ENCODE measurements at places on chromosomes 7 and 10.

- no peak for DNase-seq
Observed at GRCh38 chr10:124242365-124242764, 149.0 kb upstream of the CHST15 start.

- DNase-seq: no peak
Observed at GRCh38 chr10:29746080-29746797, 111.5 kb upstream of the SVIL start.

DNA sequence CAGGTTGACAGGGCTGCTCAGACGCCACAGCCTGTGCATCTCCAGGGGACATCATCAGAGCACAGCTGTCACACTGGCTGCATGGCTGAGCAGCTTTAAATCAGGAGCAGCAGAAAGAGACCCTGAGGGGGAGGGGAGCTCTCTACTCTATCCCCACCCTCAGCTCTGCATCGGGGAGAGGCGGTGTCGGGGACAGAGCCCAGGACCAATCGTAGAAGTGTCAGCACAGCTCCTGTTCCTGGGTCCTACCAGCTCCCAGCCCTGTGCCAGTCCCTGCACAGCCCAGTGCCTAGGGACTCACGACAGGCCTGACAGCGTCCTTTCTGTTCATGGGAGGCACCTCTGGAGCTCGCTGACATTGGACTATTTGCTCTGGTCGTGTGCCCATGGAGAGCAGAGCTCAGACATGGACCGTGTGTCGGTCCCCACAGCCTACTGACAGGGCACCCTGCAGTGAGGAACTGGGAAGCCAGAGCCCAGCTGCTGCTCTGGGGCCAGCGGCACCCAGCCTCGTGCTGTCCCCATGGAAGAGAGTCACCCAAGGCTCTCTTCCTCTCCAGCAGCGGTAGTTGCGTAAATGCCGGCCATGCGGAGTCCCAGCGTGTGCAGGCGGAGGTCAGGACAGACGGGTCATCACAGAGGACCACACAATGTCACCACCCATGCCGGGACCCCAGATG lies 20.4 kb upstream of the ANTXRL start:
- DNase-seq: no peak

- no peak for DNase-seq
Observed at GRCh38 chr10:113894581-113894980, 40.1 kb downstream of the NHLRC2 start.

- no peak for DNase-seq
Observed at GRCh38 chr7:4641091-4641666, 40.9 kb upstream of the FOXK1 start.

- no peak for DNase-seq
Observed at GRCh38 chr10:128781637-128782036, 655.4 kb upstream of the MKI67 start.

GRCh38 chr7:55019191-55019690 lies 424 bp downstream of the EGFR start:
- peak; percentile 89 for DNase-seq

DNA sequence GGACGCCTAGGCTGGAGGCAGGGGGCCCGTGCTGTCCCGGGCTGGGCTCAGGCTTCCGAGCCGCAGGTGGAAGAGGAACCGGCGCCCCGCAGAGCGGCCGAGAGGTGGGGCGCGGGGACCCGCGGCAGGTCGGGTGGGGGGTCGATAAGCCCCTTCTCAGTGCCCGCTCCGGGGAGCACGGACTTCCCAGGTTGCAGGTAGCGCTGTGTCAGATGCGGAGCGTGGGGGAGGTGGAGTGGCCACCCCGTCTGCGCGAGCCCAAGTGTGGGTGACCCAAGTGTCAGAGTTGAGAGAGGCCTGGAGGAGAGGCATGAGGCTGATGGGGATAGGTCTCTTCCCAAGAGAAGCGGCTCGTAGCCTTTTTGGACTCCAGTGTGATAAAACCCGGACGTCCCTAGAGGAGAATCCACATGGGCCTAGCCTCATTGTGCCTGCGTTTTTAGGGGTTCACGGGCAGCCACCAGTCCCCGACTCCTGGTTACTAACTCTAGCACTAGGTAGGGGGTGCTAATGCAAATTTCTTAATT lies 580 bp downstream of the EEPD1 start:
- peak; percentile 66 for DNase-seq

DNA sequence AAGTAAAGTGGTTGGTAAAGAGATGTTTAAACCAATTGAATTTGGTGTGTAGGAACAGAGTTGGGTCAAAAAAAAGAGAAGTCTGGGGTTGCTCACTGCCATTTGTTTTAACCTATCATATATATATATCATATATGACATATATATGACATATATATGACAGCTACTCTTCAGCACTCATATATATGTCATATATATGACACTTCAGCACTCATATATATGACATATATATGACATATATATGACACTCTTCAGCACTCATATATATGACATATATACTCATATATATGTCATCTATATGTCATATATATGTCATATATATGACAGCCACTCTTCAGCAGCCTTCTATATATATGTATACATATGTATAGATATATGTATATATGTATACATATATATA lies 8.9 kb upstream of the A1CF start:
- no peak for DNase-seq

- no peak for DNase-seq
Observed at GRCh38 chr7:121043314-121044234, 55.1 kb downstream of the CPED1 start.

- DNase-seq: peak; percentile 55
Observed at GRCh38 chr7:45001138-45001694, 1.2 kb downstream of the CCM2 start.

DNA sequence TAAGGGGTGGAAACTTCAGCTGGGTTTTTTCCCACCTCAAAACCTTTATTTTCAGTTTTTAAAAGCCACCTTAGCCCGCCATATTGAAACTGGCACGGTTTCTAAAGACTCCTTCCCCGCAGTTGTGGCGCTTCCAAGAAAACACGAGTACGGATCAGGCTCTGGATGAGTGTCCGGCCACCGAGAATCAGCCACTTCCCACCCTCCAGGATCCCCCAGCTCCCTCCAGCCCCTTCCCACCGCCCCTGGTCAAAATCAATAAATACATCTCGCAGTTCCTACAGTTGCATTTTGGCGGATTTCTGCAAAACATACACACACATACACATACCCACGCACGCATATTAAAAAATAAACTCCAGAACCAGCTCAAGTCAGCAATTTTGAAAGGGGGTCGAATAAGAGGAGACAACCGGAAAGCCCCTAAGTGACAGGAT lies 1.1 kb downstream of the SFMBT2 start:
- peak; percentile 51 for DNase-seq

GRCh38 chr7:91564541-91564940 lies 300.3 kb downstream of the FZD1 start:
- no peak for DNase-seq

DNA sequence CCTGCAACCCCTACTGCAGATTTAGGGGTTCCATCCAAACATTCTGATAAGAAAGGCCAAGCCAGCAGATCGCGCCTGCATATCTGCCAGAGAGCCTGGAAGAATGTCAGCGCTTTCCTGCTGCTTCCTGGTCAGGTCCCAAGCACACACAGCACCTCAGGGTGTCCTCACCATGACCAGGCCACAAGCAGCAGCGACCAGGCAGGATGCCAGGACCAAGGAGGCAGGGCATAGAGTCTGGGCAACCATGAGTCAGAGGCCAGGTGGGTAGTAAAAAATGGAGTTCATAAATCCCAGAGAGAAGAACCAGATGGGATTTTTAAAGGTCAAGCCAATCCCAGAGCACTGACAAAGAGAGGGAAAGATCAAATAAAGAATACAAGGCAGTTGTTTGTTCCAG lies 5.5 kb upstream of the FAM131B start:
- DNase-seq: no peak

DNA sequence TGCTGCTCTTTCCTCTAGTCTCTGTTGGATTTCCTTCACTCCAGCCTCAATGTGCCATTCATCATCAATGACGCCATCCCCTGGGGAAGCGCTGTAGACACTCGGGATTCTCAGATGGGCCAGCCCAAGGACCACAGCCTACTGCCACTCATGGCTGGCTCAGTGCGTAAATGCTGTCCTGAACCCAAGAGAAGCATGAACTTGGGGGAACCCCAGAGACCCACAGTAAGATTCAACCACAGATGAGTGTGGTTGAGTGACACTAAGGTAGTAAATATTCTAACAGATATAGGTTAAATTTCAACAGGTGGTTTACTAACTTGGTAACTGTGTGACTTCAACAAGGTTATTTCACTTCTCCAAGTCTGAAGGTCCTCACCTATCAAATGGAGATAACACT lies 304.1 kb downstream of the GRM8 start:
- DNase-seq: no peak

GRCh38 chr7:80439894-80440821 lies 71.7 kb downstream of the GNAT3 start:
- DNase-seq: no peak

DNA sequence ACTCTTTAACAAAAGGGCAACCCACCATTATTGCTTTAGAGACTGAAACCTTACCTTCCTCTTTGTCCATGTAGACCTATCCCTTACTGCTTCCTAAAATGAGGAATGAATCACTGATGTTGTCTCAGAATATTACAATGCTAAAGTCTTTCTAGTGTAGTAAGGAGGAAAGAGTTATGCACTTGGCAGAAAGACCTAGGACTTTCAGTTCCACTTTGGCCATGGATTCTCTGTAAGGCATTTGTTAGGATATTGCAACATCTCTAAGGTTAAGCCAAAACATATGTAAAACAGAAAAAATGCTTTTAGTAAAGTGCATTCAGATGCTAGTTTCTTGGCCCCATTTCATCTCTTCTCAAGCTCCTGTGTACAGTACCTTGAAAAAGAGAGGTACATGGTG lies 230.9 kb downstream of the PARD3 start:
- no peak for DNase-seq

GRCh38 chr10:59903871-59904270 lies 2.5 kb downstream of the CCDC6 start:
- no peak for DNase-seq

DNA sequence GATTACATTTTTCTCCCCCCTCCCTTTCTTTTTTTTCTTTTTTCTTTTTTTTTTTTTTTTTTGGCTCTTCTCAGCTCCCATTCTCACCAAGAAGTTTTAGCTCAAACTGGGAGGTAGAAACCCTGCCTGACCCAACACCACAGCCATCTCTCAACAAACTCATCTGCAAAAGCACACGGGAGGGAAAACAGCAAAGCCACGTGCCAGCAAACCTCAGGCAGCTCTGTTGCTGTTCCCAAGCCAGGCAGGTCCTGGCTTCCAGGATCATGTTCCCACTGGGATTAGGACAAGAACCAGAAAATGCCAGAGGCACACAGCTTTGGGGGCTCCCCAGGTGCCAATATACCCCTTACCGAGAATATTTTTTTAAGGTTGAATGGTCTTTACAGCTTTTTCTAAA lies 56.7 kb downstream of the ITIH5 start:
- DNase-seq: no peak

- peak; percentile 91 for DNase-seq
Observed at GRCh38 chr10:123154711-123155505, 706 bp downstream of the BUB3 start.

DNA sequence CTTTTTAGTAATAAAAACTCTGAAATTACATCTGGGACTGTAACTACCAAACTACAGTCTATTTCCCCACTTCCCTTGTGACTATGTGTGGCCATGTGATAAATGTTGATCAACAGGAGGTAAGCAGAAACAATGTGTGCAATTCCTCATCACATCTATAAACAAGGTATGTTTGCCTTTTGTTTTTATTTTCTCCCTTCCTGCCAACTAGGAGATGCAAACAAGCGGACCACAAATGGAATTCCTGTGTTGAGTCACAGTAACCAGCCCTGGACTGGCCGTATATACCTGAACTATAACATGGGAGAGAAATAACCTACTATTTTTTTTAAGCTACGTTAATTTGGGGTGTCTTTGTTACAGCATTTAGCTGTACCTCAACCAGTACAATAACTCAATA lies 52.5 kb downstream of the SCRN1 start:
- no peak for DNase-seq

- DNase-seq: no peak
Observed at GRCh38 chr10:79024296-79024695, 44.5 kb upstream of the ZMIZ1 start.

- peak; percentile 72 for DNase-seq
Observed at GRCh38 chr7:16644636-16645592, 640 bp downstream of the ANKMY2 start.

- no peak for DNase-seq
Observed at GRCh38 chr10:30495687-30496086, 61.7 kb downstream of the MAP3K8 start.

DNA sequence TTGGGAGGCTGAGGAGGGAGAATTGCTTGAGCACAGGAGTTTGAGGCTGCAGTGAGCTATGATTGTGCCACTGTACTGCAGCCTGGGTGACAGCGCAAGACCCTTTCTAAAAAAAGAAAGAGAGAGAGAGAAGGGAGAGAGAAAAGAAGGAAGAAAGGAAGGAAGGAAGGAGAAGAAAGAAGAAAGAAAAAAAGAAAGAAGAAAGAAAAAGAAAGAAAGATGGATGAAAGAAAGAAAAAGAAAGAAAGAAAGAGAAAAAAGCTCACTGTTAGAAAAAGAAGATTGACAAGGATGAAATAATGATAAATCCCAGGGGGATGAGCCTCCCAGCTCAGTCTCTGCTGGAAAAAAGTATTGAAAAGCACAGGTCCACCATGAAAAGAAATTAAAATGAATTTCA lies 22.8 kb upstream of the CARD11 start:
- no peak for DNase-seq

GRCh38 chr7:9822458-9823290 lies 1151.0 kb upstream of the PHF14 start:
- no peak for DNase-seq

GRCh38 chr7:13827716-13828115 lies 161.8 kb downstream of the ETV1 start:
- DNase-seq: no peak

DNA sequence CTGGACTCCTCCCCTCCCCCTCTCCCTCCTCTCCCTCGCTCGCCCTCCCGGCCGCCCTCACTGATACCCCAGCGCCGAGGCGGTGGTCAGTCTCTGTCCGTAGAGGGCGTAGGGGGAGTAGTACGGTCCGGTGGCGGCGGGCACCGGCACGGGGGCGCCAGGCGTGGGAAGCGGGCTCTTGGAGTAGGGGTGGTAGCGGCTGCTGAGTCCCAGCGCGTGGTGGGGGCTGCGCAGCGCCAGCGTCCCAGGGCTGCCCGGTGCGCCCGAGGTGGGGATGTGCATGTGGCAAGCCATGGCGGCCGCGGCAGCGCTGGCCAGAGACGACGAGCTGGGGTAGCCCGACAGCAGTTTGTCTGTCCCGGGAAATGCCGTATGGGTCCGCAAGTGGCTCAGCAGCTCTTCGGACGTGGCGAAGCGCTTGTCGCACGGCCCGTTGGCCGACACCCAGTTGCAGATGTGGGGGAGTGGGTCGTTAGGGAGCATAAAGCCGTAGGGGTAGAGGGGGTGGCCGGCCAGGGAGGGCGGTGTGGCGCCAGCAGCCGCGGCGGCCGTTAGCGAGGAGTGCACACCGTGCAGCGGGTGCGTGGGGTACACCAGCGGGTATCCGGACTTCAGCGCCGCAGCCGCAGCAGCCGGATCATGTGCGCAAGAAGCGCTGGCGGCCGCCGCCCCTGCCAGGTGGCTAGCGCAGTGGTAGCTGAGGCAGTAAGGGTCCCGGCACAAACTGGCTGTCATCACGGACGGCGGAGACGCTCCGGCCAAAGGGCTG lies 2.7 kb downstream of the ZNF503 start:
- peak; percentile 83 for DNase-seq

GRCh38 chr10:104906112-104906511 lies 265.0 kb downstream of the SORCS3 start:
- DNase-seq: peak; percentile 11
